SW 1271 (cell line): ENCODE measurements at places on chromosomes 16 and 17.

DNA sequence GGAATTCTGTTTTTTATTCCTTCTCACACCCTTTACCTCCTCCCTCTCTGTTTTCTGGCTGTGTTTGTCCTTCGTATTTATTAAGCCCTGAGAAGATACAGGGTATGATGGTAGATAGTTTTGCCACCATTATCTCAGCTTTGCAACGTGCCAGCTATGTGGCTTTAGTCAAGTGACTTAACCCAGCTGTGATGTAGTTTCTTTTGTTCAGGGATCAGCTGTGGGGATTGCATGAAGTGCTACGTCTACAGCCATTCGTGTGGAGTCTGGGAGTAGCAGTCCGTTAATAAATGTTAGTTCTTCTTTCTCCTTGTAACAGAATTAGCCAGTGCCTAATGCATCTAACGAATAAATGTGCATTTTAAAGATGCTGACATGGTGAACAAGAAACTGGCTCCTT is 128.4 kb downstream of the HAPSTR1 start:
- DNase-seq = no peak

- DNase-seq = no peak
These were observed 24.9 kb downstream of the MLYCD start for GRCh38 chr16:83923581-83924365.

DNA sequence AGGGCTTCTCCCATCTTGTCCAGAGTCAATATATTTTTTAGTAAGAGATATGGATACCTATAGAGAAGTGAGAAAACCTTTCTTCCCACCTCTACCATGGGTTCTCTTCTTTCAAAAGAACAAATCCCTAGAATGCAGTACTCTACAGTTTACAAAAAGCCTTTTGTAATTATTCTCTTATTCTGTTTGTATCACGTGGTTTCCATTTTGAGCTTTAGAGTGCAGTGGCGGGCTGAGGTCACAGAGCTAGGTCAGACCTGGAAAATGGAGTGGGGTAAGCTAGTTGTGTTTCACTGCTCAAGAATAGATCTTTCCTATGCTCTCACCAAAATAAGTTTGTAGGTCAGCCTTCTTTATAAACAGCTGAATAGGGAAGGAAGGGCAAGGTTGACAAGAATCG is 85.3 kb upstream of the MAF start:
- no peak for DNase-seq

DNA sequence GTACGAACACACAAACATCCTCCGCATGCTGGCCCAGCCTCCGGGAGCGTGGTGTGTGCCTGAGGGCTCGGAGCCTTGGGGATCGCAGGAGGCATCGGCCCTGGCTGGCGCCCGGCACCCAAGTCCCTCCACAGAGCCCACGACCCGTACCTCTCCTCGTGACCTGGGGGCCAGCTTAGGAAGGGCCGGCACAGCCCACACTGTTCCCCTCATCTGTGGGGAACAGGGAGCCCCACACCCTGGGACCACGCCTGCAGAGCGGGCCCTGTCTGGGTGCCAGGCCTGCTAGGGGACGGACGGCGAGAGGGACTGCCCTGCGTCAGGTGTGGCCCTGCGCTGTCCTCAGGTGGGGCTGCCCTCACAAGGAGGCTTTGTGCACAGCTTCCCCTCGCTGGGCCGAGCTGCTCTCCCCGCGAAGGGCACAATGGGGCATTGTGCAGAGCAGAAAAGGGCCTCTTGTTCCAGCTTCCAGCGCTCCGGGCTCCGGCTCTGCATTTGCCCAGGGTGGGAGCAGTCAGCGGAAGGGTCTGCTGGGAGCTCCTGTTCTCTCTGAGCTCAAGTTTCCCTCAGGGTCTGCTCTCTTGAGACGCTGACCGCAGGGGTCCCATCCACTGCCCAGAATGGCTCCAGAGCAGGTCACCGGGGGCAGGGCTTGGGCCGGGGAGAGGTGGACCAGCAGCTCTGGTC is 1.7 kb upstream of the LMF1 start:
- no peak for DNase-seq

DNA sequence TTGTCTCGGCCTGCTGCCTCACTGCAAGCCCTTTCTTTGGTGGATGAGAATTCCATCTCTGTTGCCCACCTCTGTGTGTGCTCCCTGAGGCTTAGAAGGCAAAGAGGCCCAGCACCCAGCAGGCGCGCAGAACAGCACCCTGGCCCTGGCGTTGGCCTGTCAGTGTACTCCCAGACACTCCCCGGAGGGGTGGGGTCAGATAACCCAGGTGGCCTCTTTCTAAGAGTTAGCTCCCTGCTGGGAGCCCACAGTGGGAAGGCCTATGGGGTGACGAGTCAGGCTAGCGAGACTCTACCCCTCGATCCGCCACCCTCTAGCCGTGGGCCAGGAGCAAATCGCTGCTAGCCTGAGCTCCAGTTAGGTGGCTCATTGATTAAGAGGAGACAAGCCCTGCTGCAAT is 38.1 kb downstream of the SRL start:
- no peak for DNase-seq

GRCh38 chr16:7914748-7915147 is 582.1 kb downstream of the RBFOX1 start:
- no peak for DNase-seq

DNA sequence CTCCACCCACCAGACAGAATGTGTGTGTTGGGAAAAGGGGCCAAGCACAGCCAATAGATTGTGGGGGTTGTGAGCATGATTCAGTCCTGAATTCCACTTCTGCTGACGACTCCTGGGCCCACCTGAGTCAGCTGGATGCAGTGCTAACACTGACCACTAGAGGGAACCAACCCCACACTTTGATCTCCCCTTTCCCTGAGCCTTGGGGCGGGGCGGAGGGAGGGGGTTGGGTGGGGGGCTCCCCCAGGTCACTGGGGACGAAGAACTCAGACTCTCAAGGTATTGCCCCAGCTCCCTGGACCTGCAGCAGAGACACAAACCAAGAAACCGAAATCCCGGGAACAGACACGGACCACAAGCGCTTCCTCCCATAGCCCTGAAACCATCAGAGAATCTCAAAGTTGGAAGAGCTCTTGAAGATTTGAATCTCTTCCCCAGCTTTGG is 621 bp upstream of the CSHL1 start:
- peak; percentile 27 for DNase-seq

DNA sequence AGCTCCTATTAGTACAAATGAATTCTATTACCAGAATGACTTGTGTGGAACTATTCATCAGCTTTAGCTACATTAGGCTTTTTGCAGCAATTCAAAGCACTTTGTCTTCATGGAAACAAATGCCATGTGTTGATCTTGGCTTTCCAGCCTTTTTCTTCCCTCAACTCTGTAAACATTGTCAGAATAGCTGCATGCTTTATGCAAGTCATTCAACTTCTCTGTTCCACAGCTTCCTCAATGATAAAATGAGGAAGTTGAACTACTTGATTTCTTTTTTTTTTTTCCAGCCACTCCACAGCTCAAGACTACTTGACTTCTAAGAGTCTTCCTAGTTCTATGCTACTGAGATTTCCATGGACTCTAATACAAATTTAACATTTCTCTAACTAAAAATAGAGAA is 41.1 kb downstream of the KIAA0753 start:
- no peak for DNase-seq

DNA sequence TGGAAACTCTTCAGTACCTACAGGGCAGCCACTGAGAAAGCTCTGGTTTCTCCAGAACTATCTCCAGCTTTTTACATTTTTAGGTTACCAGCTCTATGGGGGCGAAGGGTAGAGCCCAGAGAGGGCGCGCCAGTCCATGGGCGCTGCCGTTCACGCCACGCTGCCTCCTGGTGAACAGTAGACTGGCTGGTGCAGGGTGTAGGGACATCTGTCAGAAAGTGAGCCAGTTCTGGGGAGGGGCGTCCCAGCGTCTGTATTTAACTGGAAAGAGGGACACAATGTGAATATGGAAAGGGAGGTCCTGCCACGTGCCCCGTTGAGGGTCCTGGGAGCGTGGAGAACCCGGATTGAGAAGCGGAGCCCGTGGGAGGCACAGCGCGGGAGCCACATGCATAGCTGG is 16.4 kb upstream of the CLEC18A start:
- DNase-seq = no peak

GRCh38 chr17:34502426-34502825 is 77.0 kb upstream of the TMEM132E start:
- no peak for DNase-seq

DNA sequence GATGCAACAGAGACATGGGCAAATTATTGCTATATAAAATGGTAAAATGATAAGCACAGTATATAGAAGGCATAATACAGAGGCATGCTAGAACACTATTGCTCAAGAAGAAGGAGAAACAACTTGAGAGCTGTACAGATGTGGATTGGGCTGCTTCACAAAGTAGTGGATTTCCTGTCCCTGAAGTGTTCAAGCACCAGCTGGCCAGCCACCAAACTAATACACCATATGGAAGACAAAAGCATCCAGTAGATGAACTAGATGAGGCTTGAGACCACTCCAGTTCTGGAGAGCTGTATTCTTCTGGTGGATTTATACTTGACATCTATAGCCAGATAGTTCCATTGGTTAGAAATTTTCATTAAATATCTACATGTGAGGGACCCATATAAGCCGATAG is 134.1 kb upstream of the GNAO1 start:
- DNase-seq = no peak

GRCh38 chr16:78106686-78107085 is 7.2 kb downstream of the WWOX start:
- DNase-seq = no peak

DNA sequence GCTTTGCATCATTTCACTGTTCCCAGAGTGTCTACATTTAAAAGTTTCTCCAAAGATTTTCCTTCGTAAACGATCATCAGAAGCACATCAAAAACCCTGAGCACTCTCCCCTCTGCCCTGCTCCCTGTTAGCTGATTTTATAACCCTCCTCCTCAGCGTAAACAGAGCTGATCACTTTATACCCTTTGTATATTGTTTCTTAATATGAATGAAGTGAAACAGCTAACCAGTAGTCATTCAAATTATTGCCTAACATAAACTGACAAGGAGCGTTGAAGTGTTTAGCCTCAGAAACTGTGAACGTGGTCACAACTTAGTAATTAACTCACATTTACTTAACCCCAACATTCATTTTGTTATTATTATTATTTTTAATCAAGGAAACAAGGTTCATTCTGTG is 160.0 kb upstream of the FOXF1 start:
- DNase-seq = no peak

DNA sequence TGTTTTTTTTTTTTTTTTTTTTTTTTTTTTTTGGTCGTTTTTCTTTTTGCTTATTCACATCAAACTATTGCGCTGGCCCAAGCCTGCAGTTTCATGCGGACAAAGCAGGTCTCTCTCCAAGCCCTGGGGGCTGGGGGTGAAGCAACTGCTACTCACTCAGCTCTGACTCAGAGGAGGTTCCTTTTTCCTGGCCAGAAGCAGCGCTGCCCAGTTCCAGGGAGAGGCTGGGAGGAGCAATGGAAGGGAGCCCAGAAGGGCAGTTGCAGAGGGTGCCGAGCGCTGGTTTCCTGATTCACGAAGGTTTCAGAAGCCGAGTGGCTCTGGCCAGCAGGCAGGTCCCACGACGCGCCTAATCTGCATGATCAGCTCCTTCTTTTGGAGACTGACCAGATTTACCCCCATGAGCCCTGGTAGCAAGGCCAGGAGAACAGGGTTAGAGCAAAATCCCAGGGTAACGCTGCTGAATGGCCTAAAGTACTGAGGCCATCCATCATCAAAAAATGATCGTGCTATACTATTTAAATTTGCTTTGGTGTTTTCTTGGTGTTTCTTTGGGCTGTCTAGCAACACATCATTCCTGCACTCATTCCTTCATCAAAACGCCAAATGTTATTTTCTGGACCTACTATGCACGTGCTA is 144.7 kb upstream of the SOX9 start:
- DNase-seq = peak; percentile 73

GRCh38 chr16:31354394-31355291 is at the start of gene ITGAX:
Gene ITGAX (plus strand): TSS chr16:31355176. CDS start chr16:31355255, 79 bp downstream.
- DNase-seq = no peak

DNA sequence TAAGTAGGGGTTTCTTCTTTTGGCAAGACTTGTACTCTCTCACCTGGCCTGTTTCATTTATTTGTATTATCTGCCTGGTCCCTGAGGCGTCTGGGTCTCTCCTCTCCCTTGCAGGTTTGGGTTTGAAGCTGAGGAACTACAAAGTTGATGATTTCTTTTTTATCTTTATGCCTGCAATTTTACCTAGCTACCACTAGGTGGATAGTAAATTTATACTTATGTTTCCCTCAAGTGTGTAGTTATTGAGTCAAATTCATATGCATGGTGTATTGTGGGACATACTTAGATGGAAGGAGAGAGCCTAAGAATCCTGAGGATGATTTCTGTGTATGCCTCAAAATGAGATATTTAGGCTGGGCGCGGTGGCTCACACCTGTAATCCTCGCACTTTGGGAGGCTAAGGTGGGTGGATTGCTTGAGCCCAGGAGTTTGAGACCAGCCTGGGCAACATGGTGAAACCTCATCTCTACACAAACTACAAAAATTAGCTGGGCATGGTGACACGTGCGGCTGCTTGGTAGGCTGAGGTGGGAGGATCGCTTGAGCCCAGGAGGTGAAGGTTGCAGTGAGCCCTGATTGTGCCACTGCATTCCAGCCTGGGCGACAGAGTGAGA is 13.6 kb downstream of the TMEM98 start:
- DNase-seq = no peak

DNA sequence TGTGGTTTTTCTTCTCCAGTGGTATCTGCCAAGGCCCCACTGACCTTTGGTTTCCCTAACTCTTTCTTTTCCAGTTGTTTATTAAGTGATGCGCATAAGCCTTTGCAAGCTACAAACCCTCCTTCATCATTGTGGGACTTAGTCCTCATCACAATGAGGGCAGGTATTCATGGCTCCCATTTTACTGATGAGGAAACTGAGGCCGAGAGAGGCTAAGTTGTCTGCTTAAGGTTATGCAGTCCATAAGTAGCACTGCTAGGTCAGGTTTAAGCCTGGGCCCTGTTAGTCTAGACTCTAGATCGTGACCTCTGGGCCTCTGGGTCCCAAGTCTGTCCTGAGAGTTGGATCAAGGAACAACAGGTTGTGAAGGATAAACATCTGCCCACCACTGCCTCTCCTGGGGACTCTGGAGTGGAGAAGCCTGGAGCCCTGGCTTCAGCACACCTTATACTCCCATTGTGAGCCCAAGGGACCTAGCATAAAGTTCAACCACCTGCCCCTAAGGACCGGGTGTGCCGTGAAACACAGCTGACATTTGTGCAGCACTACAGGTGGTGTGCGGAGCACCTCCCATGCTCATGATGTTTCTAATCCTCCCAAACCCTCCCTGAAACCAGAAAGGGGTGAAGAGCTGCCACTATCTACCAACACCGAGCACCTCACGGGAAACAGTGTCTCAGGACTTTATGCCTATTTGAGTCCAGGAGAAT is 5.2 kb upstream of the KCNH6 start:
- DNase-seq = no peak

GRCh38 chr16:89179656-89180315 is 8.2 kb downstream of the CDH15 start:
- no peak for DNase-seq
